SK-N-SH (cell line): ENCODE measurements at places on chromosomes 1 and 21. TPM values are rescaled to one million over a fixed set of nuclear protein-coding genes. Genes with fewer than 3 reads are reported as not detected.

DNA sequence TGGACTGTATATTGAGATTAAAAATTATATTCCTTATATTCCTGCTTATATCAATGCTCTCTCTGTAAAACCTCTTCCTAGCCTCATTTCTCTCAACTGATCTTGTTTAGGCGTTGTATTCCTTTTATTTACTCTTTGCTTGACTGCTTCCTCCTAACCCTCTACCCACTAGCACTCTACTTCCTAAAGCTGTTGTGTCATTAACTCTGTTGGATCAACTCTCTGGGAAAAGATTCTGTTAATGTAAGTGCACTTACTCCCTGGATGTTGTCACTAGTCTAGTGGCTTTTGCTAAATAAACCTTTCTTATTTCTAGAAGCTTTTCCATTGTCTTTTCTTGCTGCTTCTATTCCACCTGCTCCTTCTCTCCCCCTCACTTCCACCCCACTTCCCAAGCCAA, 6.5 kb downstream of the SPATA46 start:
- DNase-seq, result no peak

GRCh38 chr1:25848531-25848930, 10.7 kb downstream of the AUNIP start:
- no peak for DNase-seq

DNA sequence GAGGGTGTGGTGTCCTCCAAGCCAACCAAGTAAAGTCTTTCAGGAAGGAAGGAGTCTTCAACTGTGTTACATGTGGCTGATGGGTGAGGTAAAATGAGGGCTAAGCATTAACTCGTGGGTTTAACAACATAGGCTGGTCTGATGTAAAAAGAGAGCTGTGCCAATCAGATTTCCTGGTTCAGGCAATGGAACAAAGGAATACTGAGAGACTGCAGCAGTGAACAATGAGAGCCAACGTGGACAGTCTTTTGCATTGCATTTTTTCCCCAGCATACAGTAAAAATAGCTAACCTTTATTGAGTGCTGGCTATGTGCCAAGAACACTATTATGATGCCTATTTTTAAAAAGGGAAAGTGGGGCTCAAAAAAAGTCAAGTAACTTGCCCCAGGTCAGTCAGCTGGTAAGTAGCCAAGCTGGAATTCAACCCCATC, 31.1 kb downstream of the DLGAP3 start:
- DNase-seq, result no peak

DNA sequence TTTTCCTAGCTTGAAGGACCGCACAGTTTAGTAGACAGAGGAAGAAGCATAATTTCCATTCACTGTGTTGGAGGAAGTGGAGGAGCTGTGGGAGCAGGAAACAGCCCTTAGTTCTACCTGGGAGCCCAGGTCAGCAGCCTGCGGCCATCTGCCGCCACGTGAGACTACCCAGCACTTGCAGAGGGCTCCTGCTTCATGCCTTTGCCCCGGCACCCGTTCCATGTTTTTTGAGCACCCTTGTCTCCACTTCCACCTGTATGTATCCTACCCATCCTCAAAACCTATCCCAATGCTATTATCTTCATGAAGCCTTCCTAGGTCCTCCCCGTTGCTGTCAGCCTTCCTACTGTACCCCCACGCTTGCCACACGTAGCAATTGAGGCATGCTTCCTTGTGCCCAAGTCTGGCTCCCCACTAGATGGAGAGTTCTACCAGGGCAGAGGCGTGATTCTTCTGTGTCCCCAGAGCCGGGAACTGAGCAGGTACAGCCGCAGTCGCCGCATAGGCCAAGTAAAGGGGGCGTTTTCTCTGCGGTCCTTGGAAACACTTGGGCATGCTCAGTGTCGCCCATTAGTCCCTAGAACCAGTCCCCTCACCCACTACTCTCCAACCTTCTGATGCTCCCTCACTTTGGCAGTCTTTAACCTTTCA, 1.9 kb downstream of the SLC6A9 start:
- DNase-seq, result peak; percentile 70

DNA sequence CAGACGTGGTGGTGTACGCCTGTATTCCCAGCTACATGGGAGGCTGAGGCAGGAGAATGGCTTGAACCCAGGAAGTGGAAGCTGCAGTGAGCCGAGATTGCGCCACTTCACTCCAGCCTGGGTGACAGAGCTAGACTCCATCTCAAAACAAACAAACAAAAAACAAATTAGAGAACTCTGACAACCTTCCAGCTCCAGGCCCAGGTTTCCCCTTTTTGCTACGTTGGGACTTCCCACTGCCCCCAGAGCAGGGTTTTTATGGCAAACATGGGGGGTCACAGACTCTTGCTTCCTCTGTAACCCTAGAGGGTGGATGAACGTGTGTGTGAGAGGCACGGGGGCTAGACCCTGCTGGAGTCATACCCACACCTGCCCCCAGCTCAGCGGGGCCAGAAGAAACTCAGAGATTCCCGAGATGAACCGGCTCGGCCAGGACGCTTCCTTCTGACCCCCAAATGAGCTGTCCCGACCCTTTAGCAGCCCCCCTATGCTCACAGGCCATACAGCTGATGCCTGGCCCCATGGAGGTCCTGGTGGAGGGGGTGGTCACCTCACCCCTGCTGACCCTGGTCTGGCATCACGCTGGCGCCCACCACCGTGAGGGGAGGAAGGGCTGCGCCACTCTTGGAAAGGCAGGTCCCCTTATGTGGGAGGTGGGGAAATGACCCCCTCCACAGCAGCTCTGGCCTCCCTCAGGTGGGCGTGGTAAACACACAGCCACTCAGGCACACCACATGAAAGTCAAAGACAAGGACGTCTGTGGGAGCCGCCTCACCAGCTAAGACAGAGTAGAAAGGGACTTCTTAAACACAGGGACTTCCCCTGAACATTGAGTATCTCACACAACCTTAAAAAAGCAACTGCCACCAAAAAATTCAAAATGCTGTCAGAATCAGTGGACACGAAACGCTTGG, 7.1 kb downstream of the GPR157 start:
- no peak for DNase-seq

GRCh38 chr1:25766721-25767436, 33.1 kb upstream of the SELENON start:
- DNase-seq, result no peak

GRCh38 chr1:156480016-156480370, 20.6 kb downstream of the MEF2D start:
- no peak for DNase-seq

- DNase-seq, result no peak
Measured at GRCh38 chr1:5754817-5755551, 237.2 kb downstream of the NPHP4 start.

GRCh38 chr1:54380290-54380882, 25.8 kb downstream of the SSBP3 start:
- DNase-seq, result no peak

DNA sequence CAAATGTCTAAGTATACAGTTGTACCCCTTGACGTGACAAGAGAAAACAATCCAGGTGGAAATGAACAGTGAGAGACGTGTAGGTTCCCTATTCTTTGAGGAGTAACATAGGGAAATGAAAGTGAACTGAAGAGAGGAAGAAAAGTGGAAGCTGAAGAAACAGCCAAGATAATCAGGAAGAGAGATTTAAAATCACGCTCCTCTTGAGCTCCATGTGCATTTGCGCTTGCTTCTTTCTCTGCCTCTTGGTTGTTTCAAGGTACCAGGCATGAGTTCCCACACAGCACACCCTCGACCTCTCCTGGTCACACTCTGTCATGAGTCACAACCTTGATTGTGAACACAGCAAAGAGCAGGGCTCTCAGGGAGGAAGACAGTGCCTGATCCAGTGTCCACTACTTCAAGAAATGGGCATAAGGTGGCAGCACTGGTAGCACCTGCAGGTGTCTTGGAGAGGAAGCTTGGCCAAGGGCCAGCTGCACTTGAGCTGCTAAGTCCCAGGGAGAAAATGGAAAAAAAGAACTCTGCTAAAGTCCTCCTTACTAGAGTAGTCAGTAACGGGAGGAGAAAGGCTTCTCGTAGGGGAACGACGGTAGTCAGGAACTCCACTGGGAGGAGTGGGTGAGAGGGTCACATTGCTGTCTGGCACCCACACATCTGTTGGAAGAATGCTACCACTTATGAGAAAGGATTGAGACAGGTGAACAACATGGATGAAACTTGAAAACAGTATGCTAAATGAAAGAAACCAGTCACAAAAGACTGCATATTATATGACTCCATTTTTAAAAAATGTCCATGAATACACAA, 18.3 kb upstream of the ARID1A start:
- peak; percentile 39 for DNase-seq

- no peak for DNase-seq
Measured at GRCh38 chr1:165793951-165794350, 25.3 kb upstream of the TMCO1 start.

DNA sequence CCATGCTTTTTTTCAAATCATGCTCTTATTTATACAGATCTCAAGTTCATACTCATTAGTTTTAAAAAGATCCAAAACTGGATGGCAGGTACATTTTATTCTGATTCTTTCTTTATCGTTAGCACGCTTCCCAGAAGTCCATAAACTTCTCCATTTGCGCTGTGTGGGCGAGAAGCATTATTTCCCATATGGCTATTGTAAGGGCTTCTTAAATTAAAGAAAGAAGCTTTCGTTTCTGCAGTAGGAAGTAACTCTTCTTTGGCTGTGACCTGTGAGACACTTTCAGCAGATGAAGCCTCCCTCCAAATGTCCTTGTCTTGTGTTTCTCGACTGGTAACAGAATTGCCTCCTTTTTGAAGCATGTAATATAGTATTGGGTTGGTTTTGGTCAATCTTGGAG, 100.2 kb downstream of the NRIP1 start:
- DNase-seq, result no peak

DNA sequence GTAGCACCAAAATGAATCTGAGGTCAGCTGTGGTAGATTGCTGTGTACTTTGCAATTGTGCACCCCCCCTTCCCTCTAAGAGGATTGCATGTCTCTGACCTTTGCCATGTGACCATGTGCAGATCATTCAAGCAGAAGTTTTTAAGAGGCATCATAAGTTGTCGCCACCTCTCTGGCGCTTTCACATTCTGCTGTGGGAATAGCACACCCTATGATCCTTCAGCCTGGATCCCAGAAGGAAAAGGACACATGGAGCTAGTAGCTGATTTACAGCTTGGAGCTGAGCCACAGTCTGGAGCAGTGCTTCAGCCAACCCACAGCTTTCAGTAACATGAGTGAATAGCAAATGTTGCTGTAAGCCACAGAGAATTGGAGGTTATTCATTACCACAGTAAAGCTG, 158.5 kb downstream of the TSEN15 start:
- DNase-seq, result no peak

DNA sequence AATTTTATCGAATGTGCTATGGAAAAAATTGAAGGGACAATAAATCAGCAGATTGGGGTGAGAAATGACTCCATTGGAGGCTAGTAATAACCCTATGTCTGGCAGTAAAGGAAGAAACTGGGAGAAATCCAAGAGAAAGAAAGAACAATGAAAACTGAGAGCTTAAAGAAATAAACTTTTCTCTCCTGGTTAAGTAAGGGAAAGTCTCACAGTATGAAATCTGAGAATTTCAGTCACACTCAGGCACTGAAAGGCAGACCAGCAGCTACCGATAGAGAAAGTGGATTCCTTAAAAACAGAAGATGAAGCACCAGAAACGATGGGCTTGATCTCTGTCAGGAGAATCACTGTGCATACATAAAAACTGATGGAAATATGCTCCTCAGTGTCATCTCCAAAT, 404.2 kb downstream of the PLPP3 start:
- DNase-seq, result no peak

DNA sequence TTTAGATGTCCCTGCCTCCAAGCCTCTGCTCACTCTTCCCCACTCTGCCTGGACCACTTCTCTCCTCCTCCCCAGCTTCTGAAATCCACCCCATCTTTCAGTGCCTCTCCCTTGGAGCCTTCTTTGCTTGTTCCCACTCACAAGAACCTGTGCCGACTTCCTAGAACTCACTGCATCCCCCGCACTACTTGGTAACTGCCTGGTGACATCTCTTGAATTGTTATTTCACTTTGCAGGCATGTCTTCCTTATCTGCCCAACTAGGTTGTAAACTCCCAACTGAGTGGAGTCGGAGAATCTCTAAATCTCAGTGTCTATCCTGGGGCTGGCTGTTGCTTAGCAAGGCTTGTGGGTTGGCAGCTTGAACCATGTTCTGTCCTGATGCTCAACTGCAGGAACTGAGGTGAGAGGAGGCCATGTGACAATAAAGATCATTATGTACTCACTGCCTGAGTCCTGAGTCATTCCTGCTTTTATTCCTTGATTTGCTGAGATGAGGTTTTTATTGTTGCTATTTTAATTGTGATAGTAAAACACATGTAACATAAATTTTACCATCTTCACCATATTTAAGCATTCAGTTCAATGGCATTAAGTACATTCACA, 3.9 kb downstream of the KPRP start:
- DNase-seq, result no peak

DNA sequence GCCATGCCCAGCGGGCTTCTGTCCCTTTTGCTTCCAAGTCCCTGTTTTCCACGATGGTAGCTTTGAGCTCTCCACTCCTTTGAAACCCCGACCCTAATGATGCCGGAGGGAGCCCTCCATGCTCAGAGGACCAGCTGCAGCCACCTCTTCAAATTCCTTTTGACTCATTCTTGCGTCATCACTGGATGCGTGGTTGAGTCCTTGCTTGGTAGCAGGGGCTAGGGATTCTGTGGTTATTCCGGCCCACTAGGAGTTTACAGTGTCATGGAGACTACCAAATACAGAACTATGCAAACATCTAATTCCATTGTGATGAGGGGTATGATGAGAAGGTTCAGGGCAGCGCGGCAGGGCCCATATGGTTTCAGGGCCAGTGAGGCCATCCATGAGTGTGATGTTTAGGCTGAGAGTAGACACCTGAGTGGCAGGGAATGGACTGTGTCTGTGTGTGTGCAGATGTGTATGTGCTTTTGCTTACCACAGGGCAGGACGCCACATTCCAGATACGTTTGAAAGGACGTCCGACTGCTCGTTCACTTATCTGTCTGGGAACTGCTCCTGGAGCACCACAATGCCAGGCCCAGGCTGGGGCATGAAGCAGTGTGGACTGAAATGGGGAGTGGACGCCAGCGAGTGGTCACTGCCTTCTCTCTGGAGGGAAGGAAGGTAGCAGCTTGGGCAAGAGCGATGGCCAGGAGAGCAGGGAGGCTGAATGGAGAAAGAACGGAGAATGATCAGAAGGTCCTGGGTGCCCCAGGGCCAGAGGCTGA, 30.4 kb upstream of the ZBTB21 start:
- no peak for DNase-seq

DNA sequence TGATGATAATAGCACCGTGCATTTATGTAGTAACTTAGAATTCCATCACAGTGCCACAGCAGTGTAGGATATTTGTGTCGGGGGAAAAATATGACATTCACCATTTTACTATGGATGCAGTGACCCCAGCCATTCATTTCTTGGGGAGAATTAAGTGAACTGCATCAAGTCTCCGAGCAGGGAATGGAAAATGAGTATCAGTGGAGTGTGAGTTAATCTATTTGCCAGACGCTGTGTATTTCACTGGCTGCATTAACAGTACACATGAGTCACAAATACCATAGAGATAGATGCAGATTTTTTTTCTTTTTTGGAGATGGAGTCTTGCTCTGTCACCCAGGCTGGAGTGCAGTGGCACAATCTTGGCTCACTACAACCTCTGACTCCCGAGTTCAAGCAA, 33.8 kb upstream of the SLC45A1 start:
- DNase-seq, result no peak

GRCh38 chr1:76068542-76068941, 6.0 kb upstream of the ST6GALNAC3 start:
- no peak for DNase-seq

GRCh38 chr1:42142894-42143675, 10.1 kb upstream of the GUCA2B start:
- DNase-seq, result no peak

CYP4A22 gene
- polyA plus RNA-seq, result not detected in 2 replicates

LGR6 gene
- polyA plus RNA-seq, result 0.03 TPM in 1 of 2 replicates, not detected in the other

GBP6 gene
- polyA plus RNA-seq, result not detected in 2 replicates

ATP6V1G3 gene
- not detected in 2 replicates for polyA plus RNA-seq

FBXO2 gene
- 17.0 and 21.7 TPM in 2 replicates for polyA plus RNA-seq

TRIM17 gene
- 1.5 and 1.6 TPM in 2 replicates for polyA plus RNA-seq

HMCN1 gene
- polyA plus RNA-seq, result 59.5 and 92.6 TPM in 2 replicates

SPRR2E gene
- not detected in 2 replicates for polyA plus RNA-seq
